Activated T-helper 2 cell treated with anti-CD3 and anti-CD28 coated beads, Interferon-gamma antibody, Interleukin-2, Interleukin-4, amounts not matched to agents 10 μg/mL and 5 μg/mL and 100 μg/mL, durations not matched to agents 14 hours and 24 hours and 36 hours (primary cell): ENCODE measurements at places on chromosomes 4 and X. TPM values are rescaled to one million over a fixed set of nuclear protein-coding genes. Genes with fewer than 3 reads are reported as not detected.

The AR gene
- 0.25 and 0.28 TPM in 2 replicates for total RNA-seq

The ATP10D gene
- total RNA-seq, result 1.6 and 2.5 TPM in 2 replicates

- DNase-seq, result no peak
- no peak overlapping the region for H3K4me3 ChIP-seq
- no peaks in the 10 kb centered on the region for H3K27me3 ChIP-seq
- no peak overlapping the region for H3K27ac ChIP-seq
- H3K4me1 ChIP-seq, result no peaks in the 10 kb centered on the region
Observed at GRCh38 chrX:3094261-3094660, 53.0 kb downstream of the ARSF start.

- no peak overlapping the region for H3K4me3 ChIP-seq
- H3K36me3 ChIP-seq, result no peaks in the 10 kb centered on the region
- no peak for DNase-seq
- no peaks in the 10 kb centered on the region for H3K27me3 ChIP-seq
- no peak overlapping the region for H3K27ac ChIP-seq
Observed at GRCh38 chr4:114383721-114384120, 214.9 kb upstream of the UGT8 start.

- no peaks in the 10 kb centered on the region for H3K4me1 ChIP-seq
- H3K4me3 ChIP-seq, result no peak overlapping the region
- DNase-seq, result no peak
- no peaks in the 10 kb centered on the region for H3K27me3 ChIP-seq
Observed at GRCh38 chrX:9501362-9501761, 36.5 kb downstream of the TBL1X start.

- H3K27ac ChIP-seq, result no peak overlapping the region
- H3K4me1 ChIP-seq, result no peaks in the 10 kb centered on the region
- no peak overlapping the region for H3K4me3 ChIP-seq
- peaks cover 14% of the 10 kb centered on the region for H3K27me3 ChIP-seq
- no peak for DNase-seq
Observed at GRCh38 chr4:109156356-109156755, 146.1 kb downstream of the COL25A1 start.

The HSFX3 gene
- total RNA-seq, result 0.27 TPM in 1 of 2 replicates, not detected in the other

DNA sequence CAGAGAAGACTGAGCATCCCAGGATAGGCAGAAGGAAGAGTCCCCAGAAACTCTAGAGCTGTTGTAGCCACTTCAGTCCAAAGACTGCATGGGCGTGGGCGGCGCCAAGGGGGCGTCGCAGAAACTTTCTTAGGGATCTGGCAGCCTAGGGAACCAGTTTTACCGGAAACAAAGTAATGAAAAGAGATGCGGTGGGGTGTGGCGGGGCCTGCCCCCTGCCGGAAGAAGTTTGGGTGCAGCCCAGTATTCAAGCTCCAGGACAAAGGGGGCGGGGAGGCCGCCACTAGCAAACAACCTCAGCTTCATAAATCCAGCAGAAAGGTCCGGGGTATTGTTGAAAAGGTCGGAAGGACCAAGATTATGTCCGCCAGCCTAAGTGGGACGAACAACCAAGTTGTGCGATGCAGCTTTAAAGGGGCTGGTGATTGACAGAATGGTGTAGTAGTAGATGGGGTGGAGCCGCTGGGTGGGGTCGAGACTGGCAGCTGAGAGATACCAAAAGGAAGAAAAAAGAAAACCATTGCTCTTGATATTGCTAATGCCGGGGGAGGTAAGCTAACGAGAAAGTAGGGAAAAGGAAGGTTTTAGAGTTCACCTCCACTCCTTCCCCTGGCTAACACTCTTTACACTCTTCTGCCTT lies 190.5 kb downstream of the RRAGB start:
- H3K27ac ChIP-seq, result peak overlapping the region; percentile 77
- H3K27me3 ChIP-seq, result no peaks in the 10 kb centered on the region
- peak overlapping the region; percentile 89 for H3K4me3 ChIP-seq
- DNase-seq, result peak; percentile 34
- H3K36me3 ChIP-seq, result no peaks in the 10 kb centered on the region
- peaks cover 13% of the 10 kb centered on the region for H3K4me1 ChIP-seq

DNA sequence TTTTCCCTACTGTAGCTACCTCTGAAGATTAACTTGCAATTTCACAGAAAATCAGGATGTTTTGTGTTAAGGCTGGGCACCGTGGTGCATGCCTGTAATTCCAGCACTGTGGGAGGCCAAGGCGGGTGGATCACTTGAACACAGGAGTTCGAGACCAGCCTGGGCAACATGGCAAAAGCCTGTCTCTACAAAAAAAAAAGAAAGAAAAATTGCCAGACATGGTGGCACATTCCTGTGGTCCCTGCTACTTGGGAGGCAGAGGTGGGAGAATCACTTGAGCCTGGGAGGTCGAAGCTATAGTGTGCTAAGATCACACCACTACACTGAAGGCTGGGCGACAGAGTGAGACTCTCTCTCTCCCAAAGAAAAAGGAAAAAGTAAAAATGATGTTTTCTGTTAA lies 27.4 kb downstream of the APELA start:
- H3K27ac ChIP-seq, result no peak overlapping the region
- DNase-seq, result no peak
- no peaks in the 10 kb centered on the region for H3K4me1 ChIP-seq
- H3K4me3 ChIP-seq, result no peak overlapping the region
- no peaks in the 10 kb centered on the region for H3K27me3 ChIP-seq

The FGFR3 gene
- total RNA-seq, result 0.67 and 0.80 TPM in 2 replicates

- no peaks in the 10 kb centered on the region for H3K36me3 ChIP-seq
- no peak for DNase-seq
- peaks cover 5% of the 10 kb centered on the region for H3K27me3 ChIP-seq
- H3K4me1 ChIP-seq, result no peaks in the 10 kb centered on the region
Observed at GRCh38 chr4:87530229-87530628, 1.1 kb upstream of the SPARCL1 start.

DNA sequence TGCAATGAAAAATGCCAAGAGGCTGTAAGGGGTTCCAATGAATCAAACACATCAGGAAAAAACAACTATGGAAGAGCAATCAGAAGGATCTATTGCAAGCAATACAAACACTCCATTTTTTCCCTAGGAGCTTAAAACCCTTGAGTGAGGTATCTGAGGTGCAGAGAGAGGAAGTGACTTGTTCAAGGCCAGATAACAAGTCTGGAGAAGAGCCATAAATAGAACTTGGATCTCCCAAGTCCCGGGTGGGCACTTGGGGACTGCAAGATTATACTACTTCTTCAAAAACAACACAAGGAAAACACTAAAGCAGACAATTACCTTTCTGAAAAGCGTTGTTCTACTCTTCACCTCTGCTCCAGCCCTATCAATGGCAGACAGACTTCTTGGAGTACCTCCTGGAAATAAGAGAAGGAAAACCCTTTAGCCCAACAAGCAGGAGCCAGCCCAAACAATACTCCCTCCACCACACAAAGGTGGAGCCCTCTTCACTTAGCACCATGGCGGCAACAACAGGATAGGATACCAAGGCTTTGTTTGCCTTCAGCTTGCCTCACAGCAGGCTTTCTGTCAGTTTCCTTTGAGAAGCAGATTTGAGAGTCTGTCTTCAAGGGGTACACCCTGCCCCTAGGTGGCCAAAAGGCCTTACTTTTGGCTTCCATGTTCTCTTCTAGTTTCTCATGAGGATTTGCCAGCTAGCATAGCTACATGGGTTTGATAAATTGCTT lies 26.0 kb downstream of the AIFM1 start:
- H3K4me1 ChIP-seq, result no peaks in the 10 kb centered on the region
- no peak overlapping the region for H3K4me3 ChIP-seq

- no peak overlapping the region for H3K27ac ChIP-seq
- no peaks in the 10 kb centered on the region for H3K36me3 ChIP-seq
- H3K4me1 ChIP-seq, result no peaks in the 10 kb centered on the region
Observed at GRCh38 chr4:35189988-35190613, 1054.2 kb downstream of the ARAP2 start.

DNA sequence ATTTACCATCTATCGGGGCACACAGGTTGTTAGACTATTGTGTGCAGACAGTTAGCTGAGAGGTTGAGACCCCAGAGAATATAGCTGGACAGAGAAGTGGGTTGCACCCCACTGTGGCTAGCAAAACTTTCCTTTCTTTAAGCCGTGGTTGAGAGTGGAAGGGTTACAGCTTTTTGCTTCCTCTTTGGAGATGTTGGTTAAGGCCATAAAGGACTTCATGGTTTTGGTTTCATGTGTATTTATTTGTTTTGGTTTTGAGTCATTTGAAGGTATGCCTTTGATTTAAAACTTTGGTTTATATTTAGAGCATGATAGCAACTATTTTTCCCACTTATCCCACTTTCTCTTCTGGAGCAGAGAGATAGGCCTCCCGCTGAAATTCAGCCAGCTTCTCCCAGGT lies 274.3 kb upstream of the IL1RAPL1 start:
- no peaks in the 10 kb centered on the region for H3K4me1 ChIP-seq
- H3K27me3 ChIP-seq, result no peaks in the 10 kb centered on the region
- H3K27ac ChIP-seq, result no peak overlapping the region
- no peak for DNase-seq
- H3K36me3 ChIP-seq, result no peaks in the 10 kb centered on the region
- H3K4me3 ChIP-seq, result no peak overlapping the region

- no peaks in the 10 kb centered on the region for H3K36me3 ChIP-seq
- H3K4me1 ChIP-seq, result no peaks in the 10 kb centered on the region
- H3K4me3 ChIP-seq, result no peak overlapping the region
- H3K27ac ChIP-seq, result no peak overlapping the region
- H3K27me3 ChIP-seq, result peaks cover 5% of the 10 kb centered on the region
- DNase-seq, result no peak
Observed at GRCh38 chr4:120869613-120870278, 52.8 kb downstream of the PRDM5 start.

DNA sequence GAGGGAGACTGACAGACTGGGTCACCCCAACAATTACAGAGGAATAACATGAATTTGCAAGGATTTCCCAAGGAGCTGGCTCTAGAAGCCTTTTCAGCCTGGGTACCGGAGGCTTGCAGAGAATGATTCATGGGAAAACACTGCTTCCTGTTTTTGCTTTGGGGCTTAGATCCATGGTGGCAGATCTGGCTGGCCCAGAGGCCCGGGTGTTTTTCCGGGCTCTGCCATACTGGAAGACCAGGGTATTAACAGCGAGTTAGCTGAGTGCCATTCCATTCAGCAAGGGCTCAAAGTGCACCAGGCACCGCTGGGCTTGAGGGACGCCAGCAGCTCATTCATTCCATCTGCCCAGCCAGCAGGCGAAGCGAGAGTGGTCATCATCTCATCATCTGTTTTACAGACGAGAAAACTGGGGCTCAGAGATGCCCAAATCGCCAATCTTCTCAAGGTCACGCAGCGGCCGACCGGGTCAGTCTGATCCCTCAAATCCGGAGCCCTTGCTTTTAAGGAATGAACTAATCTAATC lies 1.3 kb downstream of the WDR1 start:
- no peaks in the 10 kb centered on the region for H3K27me3 ChIP-seq
- peak overlapping the region; percentile 93 for H3K4me3 ChIP-seq
- peaks cover 57% of the 10 kb centered on the region for H3K36me3 ChIP-seq

DNA sequence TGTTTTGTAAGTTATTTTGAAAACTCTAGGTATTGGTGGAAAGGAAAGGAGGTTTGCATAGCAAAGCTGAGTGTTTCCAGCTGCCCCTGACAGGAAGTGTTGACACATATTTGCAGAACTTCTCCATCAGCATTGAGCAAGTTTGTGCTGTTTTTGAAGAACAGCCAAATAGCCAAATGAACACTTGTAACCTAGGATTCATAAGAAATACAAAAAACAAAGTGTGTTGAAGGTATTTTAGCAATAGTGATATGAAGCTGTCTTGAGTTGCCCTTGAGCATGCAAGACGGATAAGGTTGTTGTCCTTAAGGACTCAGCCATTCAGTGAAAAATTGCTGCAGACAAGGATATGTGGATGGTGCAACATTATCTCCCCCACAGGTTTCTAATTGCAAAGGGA lies 68.3 kb upstream of the PGM2 start:
- peaks cover 2% of the 10 kb centered on the region for H3K27me3 ChIP-seq
- peaks cover 15% of the 10 kb centered on the region for H3K4me1 ChIP-seq
- no peaks in the 10 kb centered on the region for H3K36me3 ChIP-seq
- H3K4me3 ChIP-seq, result no peak overlapping the region
- DNase-seq, result no peak
- H3K27ac ChIP-seq, result no peak overlapping the region

- no peaks in the 10 kb centered on the region for H3K36me3 ChIP-seq
- DNase-seq, result no peak
- no peaks in the 10 kb centered on the region for H3K4me1 ChIP-seq
- no peaks in the 10 kb centered on the region for H3K27me3 ChIP-seq
- no peak overlapping the region for H3K4me3 ChIP-seq
Observed at GRCh38 chr4:17981063-17981462, 40.5 kb downstream of the LCORL start.

GRCh38 chr4:26907731-26908599 lies 47.3 kb downstream of the STIM2 start:
- peaks cover 3% of the 10 kb centered on the region for H3K36me3 ChIP-seq
- DNase-seq, result no peak
- no peak overlapping the region for H3K4me3 ChIP-seq
- no peaks in the 10 kb centered on the region for H3K27me3 ChIP-seq

DNA sequence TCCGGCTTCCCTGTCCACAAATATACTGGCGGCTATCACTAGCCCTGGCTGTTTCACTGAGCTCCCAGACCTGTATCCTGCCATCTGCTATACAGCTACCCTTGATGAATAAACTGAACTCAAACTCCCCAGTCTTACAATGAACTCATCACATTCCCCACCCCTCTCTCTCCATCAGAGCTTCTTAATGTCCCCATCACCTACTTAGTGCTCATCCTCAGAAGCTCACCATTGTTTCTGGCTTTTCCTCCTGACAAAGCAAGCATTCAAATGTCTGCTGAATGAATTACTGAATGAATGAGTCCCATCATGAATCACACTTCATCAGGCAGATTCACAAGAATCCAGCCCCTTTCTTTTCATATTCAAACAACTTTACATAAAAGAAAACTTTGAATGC lies 5.7 kb upstream of the DGAT2L6 start:
- H3K27me3 ChIP-seq, result no peaks in the 10 kb centered on the region
- H3K36me3 ChIP-seq, result peaks cover 4% of the 10 kb centered on the region
- no peak overlapping the region for H3K27ac ChIP-seq
- peaks cover 15% of the 10 kb centered on the region for H3K4me1 ChIP-seq

The IL21 gene
- 14.5 TPM in 2 replicates for total RNA-seq

The MAGEB10 gene
- total RNA-seq, result not detected in 2 replicates

DNA sequence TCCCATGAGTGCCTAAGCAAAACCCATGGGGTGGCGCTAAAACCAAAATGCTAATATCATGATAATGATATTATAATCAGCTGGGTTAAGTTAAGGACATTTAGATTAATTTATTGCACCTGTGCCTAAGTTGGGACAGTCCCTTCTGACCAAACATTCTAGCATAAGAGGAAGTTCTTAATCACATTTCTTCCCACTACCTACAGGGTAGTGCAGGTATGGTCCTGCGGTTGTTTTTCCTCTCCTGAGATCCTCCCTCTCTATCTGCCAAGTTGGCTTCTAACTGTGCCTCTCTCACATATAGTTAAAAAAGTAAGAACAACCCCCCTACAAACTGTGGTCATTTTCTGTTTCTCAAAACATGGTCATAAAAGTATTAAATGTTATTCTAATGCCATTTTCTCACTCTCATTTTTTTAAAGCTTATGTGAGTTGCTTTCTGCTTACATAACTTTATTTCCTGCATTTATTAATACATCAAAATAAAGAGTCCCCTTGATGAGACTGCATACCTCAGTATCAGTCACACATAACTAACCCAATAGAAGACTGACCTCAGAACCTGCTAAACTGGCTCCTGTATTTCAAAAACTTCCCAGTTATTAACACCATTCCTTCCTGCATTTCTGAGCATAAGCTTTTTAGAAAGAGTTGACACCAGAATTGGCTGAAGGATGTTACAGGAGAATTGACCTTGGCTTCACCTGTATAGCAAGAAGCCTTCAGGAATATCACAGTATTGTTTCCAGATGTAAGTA lies 1332.5 kb downstream of the FSTL5 start:
- H3K4me1 ChIP-seq, result no peaks in the 10 kb centered on the region
- no peaks in the 10 kb centered on the region for H3K36me3 ChIP-seq
